ENCODE measurements at places on chromosomes 5 and 9. TPM values are rescaled to one million over a fixed set of nuclear protein-coding genes. Genes with fewer than 3 reads are reported as not detected.

The MARCOL gene
- 0.08 TPM for polyA plus RNA-seq

The PPP3R2 gene
- not detected for polyA plus RNA-seq

The TAS2R1 gene
- not detected for polyA plus RNA-seq

The TMEM203 gene
- polyA plus RNA-seq: 43.5 TPM

The PIP5KL1 gene
- polyA plus RNA-seq: 2.8 TPM

The NAIP gene
- polyA plus RNA-seq: 47.7 TPM

The LRRC19 gene
- polyA plus RNA-seq: 12.5 TPM

The DBN1 gene
- 235 TPM for polyA plus RNA-seq

The ASPN gene
- 8.5 TPM for polyA plus RNA-seq

The CER1 gene
- polyA plus RNA-seq: 0.24 TPM

- DNase-seq: no peak
Observed at GRCh38 chr5:36214436-36214835, 27.3 kb downstream of the NADK2 start.

GRCh38 chr5:172713113-172713808 is 57.7 kb downstream of the DUSP1 start:
- no peak for DNase-seq

DNA sequence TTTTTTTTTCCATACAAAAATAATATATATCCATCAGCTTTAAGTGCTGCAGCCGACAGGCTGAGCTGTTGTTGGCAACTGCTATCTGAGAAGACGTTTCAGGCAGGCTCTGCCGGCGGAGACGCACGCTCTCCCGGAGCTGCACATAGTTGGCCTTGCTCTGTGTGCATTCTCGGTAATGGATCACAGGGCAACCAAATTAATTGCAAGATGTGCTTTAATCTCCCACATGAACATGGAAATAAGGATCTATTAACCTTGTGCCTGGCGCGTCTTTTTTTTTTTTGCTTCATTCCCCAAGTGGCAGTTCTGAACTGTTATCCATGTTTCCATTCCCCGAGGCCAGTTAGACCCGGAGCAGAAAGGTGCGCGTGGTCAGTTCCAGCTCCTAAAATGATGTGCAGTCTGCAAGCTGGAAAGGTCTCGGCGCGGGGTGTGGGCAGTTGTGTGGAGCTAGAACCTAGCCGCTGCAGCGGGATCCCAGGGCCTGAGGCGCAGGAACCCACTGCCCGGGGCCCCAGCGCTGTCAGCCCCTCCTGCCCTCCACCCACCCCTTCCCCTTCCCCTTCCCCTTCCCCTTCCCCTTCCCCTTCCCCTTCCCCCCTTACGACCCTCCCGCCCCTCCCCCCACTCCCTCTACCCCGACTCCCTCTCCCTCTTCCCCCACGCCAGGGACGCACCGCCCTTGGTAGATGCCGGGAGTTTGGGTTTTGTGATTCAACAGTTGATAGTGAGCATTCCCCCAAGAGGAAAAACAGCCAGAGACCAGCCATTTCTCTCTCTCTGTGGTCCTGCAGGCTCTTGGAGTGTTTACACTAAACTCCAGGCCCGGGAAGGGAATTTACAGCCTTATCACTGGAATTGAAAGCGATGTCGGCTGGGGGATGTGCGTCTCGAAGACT is 137.8 kb downstream of the CEP120 start:
- no peak for DNase-seq

- no peak for DNase-seq
Observed at GRCh38 chr9:1273859-1274258, 223.7 kb downstream of the DMRT2 start.

DNA sequence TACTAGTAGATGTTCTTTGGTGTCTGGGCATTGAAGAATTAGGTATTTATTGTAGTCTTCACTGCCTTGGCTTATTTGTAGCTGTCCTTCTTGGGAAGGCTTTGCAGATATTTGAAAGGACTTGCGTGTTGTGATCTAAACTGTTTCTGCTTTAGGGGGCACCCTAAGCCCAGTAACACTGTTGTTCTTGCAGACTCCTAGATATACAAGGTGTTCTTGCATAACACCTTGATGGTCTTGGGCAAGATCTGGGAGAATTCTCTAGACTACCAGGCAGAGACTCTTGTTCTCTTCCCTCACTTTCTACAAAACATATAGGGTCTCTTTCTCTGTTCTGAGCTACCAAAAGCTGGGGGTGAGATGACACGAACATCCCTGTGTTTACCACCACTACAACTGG is 179.1 kb downstream of the FAM170A start:
- no peak for DNase-seq

DNA sequence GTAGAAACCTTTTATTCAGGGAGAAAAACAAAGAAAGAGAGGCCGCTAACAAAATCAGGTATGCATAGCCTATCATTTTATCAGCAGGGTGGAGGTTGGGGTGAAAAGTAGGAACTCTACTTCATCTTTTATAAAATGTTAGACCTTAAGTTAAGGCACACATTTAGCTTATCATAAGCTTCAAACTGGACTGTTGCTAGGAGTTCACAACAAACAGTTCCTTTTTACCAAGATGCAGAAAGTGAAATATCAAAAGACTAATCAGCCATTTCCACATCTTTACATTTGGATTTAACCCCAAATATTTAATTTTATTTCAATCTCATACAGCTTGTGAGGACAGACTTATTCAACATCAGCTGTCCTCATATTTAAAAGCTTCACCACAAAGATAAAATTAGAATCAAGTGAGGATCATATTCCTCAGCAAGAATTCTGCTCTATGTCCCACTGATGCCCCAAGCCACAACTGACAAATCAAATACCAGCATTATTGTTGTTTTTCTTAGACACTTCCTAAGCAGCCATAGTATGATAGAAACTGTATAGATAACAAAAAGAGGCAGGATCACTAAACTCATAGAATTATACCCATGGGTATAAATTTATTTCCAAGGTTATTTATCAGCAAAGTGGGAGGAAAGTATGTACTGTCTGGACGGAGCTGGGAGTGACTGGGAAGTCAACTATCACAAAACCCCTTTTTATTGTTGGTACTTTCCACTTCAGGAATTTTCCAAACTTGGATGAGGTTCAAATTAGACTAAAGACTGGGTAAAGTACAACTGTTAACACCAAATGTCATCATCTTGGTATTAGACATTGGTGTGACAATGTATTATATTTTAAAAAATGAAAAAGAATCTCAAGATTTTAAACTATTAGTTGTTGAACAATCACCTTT is 29.9 kb upstream of the MYOT start:
- no peak for DNase-seq

- no peak for DNase-seq
Observed at GRCh38 chr5:119318256-119318894, 37.4 kb upstream of the TNFAIP8 start.

DNA sequence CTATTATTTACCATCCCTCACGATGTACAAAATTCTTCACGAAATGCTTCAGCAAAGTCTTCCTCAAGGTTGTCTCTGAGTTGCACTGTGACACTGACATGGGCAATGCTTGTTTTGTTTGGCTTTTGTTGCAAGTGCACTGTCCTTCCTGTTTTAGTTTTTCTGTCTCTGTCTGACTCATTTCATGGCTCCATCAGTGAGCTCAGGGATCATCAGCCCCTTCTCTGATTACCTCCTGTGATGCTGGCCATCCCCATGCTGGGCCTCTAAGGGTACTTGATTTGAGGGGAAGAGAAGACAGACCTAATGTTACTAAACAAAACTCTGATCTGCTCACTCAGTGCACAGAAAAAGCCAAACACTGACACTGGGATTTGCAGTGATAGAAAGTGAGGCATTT is 37.6 kb upstream of the STX17 start:
- no peak for DNase-seq

GRCh38 chr9:84271921-84272556 is 68.5 kb downstream of the SLC28A3 start:
- no peak for DNase-seq

DNA sequence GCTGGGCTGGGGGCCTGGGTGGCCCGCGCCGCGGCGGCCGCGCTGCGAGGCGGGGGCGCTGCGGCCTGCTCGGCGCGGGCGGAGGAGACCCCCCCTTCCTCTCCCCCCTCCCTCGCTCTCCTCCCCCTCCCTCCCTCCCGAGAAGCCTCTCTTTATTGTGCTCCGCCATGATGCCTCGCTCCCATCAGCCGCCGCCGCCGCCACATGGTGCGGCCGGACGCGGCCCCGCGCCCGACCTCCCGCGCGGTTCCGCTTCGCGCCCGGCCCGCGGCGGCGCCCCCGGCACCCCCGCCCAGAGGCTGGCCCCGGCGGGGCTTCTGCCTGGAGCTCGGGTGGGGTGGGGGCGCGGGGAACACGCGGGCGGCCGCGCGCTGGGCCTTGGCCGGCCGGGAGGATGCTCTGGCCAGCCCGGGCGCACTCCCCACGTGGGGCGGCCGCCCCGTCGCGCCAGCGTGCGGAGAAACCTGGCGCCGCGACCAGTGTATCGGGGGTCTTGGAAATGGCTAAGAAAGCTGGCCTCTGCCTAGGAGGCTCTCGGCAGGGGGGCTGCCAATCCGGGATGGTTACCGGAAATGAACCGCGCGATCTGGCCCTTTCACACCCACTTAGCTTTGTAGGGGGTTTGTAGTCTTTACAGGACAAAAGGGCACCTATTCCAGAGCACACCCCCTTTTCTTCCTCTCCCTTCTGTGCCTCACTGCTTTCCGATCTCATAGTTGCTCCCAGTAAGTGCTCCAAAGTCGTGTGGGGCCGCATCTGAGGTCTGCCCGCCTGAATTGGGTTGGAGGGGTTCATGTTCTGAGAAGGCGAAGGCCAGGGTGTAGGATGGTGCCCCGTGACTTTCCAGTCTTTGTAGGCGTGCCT is 1.0 kb downstream of the SET start:
- DNase-seq: no peak

DNA sequence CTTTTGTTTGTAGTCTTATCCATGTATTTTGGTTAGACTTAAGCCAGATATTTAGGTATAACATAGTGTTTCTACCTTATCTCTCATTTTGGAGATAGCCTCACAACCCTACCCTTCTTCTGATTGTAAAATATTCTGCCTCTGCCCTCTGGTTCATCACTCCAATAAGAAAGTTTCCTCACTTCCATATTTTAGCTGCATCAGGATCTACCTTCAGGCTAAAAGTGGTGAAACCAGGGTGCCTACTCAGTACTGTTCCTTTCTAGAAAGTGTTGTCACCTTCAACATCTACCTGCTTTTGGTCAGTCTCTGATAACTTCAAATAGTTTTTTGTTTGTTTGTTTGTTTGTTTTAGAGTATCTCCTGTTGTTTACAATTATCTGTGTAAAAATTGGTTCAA is 294.6 kb downstream of the ANXA1 start:
- no peak for DNase-seq

DNA sequence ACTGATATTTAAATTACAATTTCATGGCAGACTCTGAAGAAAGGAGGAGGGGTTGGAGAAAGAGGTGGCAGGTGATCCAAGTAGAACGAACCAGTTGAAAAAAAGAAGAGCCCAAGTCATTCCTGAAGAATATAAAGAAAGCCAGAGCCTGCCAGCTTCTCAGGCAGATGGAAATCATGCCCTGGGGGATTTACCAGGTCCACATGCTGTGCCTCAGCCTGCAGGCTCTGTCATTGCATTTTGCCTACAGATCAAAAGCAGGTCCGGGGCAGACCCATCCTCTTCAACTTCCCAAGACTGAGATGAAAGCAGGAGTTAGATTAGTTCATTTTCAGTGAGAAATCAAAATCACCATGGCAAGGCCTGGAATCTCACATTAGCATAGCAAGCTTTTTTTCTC is 48.5 kb downstream of the GDNF start:
- no peak for DNase-seq

DNA sequence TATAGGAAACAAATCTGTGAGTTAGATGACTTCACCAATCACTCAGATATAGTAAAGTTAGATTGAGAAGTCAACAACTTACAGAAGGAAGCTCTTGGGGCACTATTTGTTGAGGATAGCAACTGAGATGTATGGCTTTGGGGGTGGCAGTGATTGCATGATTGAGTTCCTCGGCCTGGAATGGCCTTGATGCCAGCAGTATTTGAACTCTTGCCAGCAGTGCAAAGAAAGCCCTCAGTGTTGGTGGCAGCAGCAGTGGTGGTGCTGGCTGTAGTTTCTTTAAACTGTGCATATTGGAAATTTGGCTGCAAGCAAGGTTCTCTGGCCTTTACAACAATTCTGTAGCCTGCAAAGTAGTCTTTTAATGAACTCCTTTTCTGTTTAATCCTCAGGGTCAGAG is 41.4 kb upstream of the PJA2 start:
- no peak for DNase-seq

- DNase-seq: no peak
Observed at GRCh38 chr5:177984584-177985206, 11.3 kb downstream of the PROP1 start.

DNA sequence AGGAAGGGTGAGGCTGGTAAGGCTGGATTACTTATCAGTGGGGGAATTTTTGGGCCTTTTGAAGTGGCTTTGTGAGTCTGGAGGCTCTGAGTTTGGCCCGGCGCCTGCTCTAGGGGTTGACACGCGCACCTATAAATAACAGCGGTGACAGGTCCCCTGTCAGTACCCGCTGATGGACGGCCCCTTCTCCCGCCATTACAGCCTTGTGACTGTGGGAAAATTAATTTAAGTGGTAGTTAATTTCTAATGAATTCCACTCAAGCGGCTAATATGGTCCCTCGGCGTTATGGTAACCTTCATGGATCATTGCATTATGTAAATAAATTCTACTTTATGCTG is 16.5 kb downstream of the MRPL36 start:
- no peak for DNase-seq

GRCh38 chr9:118674942-118675341 is 694.3 kb downstream of the BRINP1 start:
- DNase-seq: no peak

DNA sequence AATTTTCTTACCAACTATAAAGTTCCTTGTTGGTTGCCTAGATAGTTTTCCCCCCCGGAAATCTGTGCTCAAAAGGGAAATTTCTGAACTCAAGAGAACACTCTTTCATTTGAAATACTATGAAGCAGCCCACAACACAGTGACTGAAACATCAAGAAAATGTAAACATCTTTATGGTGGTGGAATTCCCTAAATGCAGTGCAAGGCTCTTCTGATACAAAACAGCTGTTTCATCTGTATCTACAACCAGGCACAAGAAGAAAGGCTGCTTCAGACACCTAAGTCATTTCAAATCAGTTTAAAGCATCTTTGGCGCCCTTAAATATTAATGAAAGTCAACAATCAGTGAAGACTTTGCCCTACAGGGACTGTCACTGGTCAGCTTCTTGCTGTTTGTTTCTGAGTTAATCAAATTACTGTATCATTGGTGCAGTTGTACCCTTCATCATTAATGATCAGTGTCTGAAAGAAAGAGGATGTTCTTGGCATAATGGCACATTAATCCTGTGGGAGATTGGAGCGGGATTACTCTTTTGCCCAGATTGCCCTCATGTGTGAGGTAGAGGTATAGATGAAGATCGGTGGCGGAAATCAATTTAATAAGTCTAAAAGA is 947.0 kb downstream of the NR2F1-AS1 start:
- DNase-seq: no peak
